ENCODE measurements at places on chromosomes 13 and 19.

DNA sequence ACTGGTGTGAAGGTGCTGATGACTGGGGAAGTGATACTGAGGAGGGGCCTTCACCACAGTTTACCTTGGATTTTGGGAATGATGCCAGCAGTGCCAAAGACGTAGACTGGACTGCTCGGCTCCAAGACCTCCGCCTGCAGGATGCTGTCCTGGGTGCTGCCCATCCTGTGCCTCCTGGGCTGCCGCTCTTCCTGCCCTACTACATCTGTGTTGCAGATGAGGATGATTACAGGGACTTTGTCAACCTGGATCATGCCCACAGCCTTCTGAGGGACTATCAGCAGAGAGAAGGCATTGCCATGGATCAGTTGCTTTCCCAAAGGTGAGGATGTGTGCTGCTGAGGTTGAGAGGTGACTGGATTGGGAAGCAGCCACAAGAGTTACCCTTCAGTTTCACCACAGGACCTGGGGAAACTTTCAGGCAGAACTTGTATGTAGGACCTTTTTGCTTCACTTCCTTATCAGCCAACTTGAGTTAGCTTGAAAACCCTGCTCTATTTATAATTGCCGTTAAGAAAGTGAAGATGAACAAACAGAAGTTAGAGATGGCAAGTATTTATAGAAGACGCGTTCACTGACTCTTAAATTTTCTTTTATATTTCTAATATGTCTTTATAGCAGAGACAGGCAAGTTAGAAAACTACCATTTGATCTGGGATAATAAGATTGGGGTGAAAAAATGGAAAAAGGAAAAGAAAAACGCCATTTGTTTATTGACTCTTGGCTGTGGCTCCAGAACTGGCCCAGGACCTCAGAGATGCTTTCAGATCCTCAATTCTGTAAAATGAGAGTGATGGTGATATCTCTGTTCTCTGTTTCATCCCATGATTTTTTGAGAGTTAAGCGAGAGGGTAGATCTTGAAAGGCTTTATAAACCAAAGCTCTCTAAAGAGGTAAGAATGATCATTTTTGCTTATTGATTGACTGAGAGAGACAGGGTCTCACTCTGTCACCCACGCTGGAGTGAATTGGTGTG is 5.3 kb downstream of the PDCD2L start:
- no peak for DNase-seq

GRCh38 chr13:25415241-25415640 is 43.5 kb downstream of the ATP8A2 start:
- DNase-seq, result no peak

DNA sequence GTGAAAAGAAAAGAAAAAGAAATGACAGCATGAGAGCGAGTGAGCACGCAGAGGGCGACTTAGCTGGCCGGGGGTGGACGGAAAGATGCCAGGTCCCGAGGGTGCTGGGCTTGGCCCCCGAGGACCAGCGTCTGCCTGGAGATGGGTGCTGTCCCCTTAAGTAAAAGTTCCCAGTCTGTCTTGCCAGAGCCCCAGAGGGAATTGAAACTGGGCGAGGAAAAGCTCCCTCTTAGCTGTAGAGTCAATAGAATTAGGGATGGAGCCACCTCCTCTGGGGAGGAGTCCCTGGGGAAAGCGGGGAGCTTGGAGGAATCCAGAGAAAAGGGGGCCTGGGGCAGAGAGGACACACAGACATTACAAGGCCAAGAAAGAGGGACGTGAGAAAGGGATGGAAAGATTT is 13.3 kb downstream of the BCAM start:
- DNase-seq, result no peak

DNA sequence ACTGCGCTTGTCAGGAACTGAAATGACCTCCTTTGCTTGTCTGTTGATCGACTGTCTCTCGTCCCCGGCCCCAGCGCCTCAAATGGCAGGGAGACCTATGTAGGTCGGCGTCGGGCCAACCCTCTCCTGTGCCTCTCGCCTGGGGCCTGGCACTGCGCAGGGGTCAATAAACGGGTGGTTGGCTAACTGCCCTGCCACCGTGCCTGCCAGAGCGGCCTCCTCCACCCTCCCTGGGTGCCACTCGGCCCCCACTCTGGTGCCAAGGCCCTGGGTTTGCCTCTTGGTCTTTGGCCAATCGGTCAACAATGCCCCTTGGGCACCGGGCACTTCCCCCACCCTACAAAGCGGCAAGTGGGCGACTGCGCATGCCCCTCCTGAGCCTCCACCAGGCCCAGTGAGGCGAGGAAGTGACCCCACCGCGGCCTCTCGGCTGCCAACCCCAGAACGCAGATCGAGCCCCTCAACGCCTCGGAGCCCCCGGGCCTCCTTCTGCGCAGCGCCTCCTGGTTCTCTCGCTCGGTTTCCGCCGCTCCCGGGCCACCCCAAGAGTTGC is 1.1 kb downstream of the KEAP1 start:
- DNase-seq, result no peak

DNA sequence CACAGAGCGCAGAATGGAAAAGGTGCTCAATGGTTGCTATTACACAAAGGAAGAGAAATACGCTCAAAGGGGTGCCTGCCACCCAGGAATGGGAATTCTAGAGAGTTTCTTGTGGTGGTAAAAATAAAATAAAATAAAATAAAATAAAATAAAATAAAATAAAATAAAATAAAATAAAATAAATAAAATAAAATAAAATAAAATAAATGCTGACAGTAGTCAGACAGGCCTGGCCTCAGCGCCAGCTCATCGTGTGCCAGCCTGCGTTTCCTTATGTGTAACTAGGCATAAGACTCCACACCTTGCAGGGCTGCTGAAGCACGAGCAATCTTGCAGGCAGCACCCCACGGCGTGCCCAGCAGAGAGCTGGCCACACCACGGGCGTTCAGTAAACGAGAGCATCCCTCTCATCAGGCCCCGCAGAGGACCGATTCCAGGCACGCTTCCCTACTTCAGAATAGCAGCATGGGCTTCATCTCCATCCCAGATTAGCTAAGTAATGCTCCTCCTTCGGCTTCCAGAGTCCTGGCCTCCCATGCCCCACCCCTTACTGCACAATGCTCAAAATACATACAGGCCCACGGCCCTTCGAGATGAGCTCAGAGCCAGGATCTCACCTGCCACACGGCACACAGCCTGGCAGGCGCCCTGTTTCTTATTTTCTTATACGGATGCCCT is 5.6 kb downstream of the NAPA start:
- no peak for DNase-seq

- no peak for DNase-seq
Observed at GRCh38 chr13:76523740-76524340, 362.4 kb downstream of the KCTD12 start.

GRCh38 chr19:54403054-54403453 is 12.2 kb upstream of the TTYH1 start:
- DNase-seq, result no peak

DNA sequence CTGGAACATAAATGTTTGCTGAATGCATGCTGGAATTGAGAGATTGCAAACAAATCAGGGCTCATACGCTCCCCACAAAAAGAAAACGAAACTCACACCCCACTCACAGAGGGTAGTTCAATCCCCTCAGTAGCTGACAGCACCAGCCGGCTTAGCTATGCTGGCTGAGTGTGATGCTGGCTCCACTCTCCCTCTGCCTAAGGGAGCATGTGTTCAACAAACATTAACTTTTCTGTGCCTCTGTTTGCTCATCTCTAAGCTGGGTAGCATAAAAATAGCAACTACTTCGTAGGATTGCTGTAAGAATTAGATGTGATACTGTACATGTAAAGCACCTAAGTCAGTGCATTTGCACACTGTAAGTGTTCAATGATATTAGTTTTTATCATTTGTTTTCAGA is 282.6 kb downstream of the FOXO1 start:
- DNase-seq, result no peak

DNA sequence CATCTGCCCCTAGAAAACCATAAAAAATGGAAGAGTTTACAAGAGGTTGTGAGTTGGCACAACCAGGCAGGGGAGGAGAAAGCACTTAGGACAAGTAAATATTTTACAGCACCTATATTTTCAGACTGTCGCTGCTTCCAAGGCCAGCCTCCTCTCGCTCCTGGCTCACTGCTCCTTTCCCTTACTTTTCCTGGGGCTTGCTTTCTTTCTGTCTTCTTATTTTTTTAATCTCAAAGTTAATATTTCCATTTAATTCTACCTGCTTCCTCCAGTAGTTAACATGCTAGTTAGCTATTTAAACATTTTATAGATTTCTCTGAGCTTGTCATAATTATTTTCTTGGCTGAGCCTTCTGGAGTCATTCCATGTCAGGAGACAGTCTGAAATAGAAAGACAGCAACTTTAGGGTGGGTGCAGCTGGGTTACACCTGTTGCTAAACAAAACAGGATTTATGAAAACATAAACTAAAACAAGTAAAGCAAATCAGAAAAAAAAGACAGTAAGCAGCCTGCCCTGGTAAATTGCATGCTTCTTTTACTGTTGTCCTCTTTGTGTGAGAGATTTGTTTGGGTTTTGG is 330.1 kb downstream of the DLEU7 start:
- DNase-seq, result no peak

GRCh38 chr13:45851956-45852355 is 403 bp upstream of the SIAH3 start:
- no peak for DNase-seq

- peak; percentile 61 for DNase-seq
Observed at GRCh38 chr19:18274781-18275356, 617 bp upstream of the IQCN start.

- no peak for DNase-seq
Observed at GRCh38 chr19:30406220-30407067, 34.3 kb downstream of the ZNF536 start.

GRCh38 chr19:16473875-16474392 is 2.2 kb upstream of the EPS15L1 start:
- no peak for DNase-seq

GRCh38 chr13:44449999-44450821 is 76.6 kb downstream of the SERP2 start:
- DNase-seq, result no peak

GRCh38 chr19:19263886-19264487 is 9.1 kb downstream of the TM6SF2 start:
- DNase-seq, result no peak

GRCh38 chr19:9848762-9849161 is 13.6 kb downstream of the PIN1 start:
- DNase-seq, result no peak

DNA sequence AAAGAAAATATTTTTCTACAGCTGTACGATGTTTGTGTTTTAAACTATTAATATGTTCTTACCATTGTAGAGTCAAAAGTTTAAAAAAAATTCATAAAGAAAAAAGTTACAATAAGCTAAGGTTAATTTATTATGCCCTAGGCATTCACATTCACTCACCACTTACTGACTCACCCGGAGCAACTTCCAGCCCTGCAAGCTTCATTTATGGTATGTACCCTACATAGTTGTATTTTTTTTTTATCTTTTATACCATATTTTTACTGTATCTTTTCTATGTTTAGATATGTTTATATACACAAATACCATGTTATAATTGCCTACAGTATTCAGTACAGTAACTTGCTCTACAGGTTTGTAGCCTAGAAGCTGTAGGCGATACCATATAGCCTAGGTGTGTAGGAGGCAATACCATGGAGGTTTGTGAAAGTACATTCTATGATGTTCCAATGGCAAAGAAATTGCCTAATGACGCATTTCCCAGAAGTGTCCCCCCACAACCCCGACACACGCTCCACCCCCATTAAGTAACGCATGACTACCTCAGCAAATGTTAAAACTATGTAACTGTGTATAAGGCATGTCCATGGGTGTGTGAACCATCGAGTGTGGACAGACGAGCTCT is 60.4 kb downstream of the SLITRK6 start:
- no peak for DNase-seq

- no peak for DNase-seq
Observed at GRCh38 chr13:102897371-102898138, 51.7 kb downstream of the ERCC5 start.

DNA sequence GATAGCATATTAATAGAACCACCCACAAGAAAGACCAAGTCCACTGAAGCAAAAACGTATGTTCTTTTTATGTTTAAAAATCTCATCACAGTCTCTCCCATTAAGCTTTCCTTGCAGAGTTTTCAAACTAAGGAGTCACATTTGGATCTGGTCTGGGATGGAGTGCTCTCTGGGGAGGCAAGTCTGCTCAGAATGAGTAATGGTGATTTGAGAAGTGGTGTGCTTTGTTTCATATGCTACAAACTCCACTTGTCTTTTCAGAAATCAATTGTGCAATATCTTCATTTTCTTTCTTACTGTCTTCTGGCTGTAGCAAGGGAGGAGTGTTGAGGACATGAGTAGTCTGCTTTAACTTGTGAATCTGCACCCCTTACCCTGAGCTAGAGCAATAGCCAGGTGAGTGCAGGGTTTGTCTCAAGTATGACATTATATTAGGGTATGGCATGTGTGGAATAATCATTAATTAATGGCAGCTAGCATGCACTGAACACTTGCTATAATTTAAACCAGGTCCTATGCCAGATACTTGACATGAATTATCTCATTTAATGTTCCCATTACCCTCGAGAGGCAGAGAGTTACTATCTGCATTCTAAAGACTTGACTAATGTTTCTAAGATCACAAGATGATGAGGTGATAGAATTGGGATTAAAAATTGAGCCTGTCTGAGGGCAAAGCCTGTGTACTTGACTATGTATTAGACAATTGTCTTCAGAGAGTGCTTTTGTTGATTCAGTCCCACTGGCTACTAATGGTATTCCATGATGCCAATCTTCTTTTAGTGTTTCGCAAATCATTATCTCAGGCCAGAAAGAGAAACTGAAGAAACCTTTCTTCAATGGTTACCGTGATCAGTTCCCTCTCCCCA is 171.8 kb downstream of the GPC6 start:
- no peak for DNase-seq

- DNase-seq, result no peak
Observed at GRCh38 chr13:113969973-113970611, 3.8 kb downstream of the C13orf46 start.

- DNase-seq, result no peak
Observed at GRCh38 chr13:98215508-98215907, 38.4 kb upstream of the RNF113B start.

DNA sequence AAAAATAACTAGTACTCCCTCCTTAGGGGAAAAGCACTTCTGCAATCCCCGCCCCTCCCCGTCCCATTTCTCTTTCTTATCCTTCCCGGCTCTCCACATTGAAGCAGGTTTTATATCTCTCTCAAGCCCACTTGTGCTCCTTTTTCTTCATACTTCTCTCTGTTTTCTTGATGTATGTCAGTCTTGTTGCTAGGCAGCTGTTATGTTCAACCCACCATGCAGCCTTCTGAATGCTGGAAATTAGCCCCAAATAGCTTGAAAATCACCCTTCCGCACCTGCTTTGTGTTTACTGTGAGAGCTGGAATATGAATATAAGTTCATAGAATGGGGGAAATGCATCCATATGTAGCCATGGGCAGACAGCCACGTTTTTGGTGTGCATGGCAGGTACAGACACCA is 461.4 kb downstream of the MYO16 start:
- DNase-seq, result no peak

- no peak for DNase-seq
Observed at GRCh38 chr19:640161-640558, 481 bp downstream of the FGF22 start.

DNA sequence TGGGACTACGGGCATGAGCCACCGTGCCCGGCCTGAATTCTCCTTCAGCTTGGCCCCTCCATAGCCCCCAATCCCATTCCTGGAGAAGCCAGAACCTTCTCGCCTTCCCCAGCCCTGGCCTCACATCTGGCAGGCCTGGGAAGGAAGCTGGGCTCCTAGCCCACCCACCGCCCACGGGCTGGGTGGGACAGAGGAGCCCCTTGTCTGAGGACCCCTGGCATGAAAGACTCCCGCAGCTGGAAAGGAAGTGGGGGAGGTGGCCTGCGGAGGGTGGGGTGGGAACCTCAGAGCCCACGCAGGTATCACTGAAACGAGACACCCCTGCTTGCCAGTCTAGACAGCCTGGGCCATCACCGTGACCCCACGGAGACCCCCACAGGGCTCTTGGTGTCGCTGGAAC is 7.7 kb upstream of the NANOS3 start:
- no peak for DNase-seq

Data from central memory CD4-positive, alpha-beta T cell (primary cell).